Activated gamma-delta T cell treated with Interleukin-2 at 50 U/mL for 16 hours (primary cell): ENCODE measurements at places on chromosomes 2 and 18.

- no peak for DNase-seq
Measured at GRCh38 chr18:686339-687111, 25.9 kb downstream of the ENOSF1 start.

DNA sequence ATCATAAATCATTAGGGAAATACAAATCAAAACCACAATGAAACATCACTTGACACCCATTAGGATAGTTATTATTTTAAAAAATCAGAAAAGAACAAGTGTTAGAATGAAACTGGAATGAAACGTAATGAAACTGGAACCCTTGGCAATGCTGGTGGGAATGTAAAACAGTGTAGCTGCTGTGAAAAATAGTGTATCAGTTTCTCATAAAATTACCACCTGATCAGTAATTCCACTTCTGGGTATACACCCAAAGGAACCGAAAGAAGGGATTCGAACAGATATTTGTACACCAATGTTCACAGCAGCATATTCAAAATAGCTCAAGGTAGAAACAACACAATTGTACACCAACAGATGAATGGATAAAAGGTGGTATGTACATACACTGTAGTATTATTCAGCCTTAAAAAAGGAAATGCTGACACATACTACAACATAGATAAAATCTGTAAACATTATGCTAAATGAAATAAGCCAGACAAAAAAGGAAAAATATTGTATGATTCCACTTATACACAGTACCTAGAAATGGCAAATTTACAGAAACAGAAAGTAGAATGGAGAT lies 27.0 kb downstream of the ROCK1 start:
- no peak for DNase-seq

DNA sequence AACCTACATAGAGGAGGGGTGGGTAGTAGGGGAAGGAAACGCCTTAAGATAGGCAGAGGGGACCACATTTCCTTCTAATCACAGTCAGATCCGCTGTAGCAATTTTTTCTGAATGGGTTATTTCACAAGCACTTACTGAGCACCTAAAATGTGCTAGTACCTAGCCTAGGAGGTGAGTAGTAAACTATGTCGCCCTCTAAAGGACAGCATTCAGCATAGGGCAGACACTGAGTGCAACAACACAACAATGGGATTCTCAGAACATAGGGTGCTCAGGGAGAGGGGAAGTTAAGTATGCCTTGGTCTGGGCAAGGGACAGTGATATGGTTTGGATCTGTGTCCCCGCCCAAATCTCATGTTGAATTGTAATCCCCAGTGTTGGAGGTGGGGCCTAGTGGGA lies 166.1 kb upstream of the RAB6C start:
- no peak for DNase-seq

GRCh38 chr2:214549946-214550345 lies 139.1 kb downstream of the VWC2L start:
- no peak for DNase-seq

GRCh38 chr2:135285391-135285790 lies 233.3 kb downstream of the RAB3GAP1 start:
- DNase-seq: no peak

- no peak for DNase-seq
Measured at GRCh38 chr18:7562491-7562890, 4.6 kb upstream of the PTPRM start.

- DNase-seq: no peak
Measured at GRCh38 chr18:45667056-45667736, 51.9 kb downstream of the SLC14A2 start.

GRCh38 chr18:62066102-62066818 lies 120.6 kb downstream of the PIGN start:
- no peak for DNase-seq
